NCI-H2081 treated with DMSO at 0.1 percent for 48 hours (cell line): ENCODE measurements at places on chromosomes 13 and 19.
A peak's percentile ranks its signal among the peaks of the same experiment; 100 is the strongest.

DNA sequence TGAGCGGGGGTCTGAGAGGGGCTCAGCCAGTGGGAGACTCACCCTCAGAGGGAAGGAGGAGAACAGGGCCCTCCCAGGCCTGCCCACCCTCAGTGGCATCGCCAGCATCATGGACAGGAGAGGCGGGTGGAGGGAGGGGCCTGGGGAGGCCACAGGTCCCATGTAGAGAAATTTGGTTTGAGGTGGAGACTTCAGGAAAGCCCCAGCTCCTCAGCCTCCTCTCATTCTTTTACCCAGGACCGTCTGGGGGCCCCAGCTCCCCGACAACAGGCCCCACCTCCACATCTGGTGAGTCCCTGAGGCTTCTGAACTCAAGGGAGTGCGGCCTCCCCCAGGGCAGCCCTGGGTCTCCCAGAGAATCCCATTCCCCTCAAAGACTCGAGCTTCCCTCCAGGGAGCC is 3.1 kb downstream of the LILRB1 start:
- no peak for DNase-seq

- no peak for DNase-seq
These were observed 20.5 kb upstream of the C1QTNF9 start for GRCh38 chr13:24288870-24289269.

GRCh38 chr13:26996965-26997752 is 174.5 kb downstream of the USP12 start:
- DNase-seq = no peak

- DNase-seq = no peak
These were observed 132.2 kb downstream of the KATNAL1 start for GRCh38 chr13:30175166-30175565.

DNA sequence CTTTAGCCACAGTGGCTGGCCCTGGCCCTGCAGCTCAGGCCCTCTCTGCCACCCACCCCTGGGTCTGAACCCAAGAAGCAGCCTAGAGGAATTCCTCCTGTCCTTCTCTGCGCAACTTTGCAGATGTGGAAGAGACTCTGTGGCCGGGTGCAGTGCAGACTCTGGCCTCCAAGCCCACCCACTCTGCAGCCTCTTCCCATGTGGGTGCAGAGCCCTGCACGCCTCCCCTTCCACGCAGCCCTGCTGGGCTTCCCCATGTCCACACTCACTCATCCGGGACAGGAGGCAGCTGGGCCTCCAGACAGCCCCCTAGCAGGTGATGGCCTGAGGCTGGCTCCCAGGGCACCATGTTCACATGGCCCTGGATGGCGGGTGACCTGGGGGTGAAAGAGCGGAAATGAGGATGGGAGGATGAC is 2.5 kb downstream of the TEX29 start:
- no peak for DNase-seq

GRCh38 chr19:16417660-16418596 is 53.8 kb downstream of the EPS15L1 start:
- no peak for DNase-seq

DNA sequence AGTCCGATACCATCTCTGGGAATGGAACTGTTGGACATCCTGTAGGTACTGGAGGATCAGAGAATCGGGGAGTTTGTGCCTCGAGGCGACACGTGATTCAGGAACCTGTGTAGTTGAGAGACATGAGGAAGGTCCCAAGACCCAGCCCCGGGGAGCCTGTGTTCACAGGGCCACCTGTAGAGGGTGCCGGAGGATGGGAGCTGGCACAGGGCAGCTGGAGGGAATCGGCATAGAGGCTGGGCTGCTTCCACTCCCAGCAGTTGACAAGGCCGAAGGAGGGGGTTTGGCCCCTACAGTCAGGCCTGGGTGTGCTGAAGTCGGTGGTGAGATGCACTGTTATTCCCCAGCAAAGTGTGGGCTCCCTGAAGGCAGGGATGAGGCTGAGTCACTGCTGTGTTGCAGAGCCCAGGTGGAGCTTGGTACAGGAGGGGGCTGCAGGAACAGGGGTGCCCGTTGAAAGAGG is 2.5 kb upstream of the ISYNA1 start:
- no peak for DNase-seq

DNA sequence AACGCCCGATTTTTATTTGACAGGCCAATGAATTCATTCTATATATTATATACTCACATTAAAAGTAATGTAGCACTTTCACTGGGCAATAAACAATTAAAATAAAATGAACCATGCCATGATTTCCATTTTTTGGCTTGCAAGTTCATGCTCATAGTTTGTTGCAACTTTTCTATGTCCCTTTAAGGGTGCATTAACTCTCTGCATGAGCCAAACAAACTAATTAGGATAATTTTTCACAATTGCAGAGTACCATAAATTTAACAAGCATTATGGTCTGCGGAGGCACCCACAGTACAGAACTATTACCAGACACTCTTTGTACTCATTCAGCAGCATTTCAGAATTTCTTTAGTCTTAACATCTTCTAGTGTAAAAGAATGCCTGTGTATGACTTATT is 1.4 kb downstream of the LHFPL6 start:
- no peak for DNase-seq

DNA sequence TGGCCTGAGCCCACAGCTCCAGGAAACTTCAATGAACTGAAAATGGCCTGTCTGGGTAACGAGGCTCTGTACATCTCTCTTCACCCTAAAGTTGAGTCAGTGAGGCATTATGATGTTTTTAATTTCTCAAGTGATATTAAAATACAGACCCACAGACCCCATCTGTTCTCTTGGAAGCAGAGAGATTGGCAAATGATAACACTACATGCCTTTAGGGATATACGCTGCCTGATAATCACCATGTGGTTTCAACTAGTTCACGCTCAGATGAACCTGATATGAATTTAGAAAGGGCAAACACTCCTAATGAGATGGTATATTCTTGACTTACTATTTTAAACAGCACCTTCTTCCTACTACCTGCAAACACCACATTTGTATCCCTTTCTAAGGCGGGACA is 127.5 kb downstream of the RFC3 start:
- no peak for DNase-seq

GRCh38 chr13:42971691-42972347 is 20.2 kb downstream of the EPSTI1 start:
- no peak for DNase-seq

- DNase-seq = peak; percentile 14
These were observed 44.3 kb downstream of the ZNF611 start for GRCh38 chr19:52690369-52691214.

- no peak for DNase-seq
These were observed 8.0 kb downstream of the PDS5B start for GRCh38 chr13:32594157-32594738.

- DNase-seq = no peak
These were observed 28.8 kb upstream of the OXGR1 start for GRCh38 chr13:97023117-97023516.

DNA sequence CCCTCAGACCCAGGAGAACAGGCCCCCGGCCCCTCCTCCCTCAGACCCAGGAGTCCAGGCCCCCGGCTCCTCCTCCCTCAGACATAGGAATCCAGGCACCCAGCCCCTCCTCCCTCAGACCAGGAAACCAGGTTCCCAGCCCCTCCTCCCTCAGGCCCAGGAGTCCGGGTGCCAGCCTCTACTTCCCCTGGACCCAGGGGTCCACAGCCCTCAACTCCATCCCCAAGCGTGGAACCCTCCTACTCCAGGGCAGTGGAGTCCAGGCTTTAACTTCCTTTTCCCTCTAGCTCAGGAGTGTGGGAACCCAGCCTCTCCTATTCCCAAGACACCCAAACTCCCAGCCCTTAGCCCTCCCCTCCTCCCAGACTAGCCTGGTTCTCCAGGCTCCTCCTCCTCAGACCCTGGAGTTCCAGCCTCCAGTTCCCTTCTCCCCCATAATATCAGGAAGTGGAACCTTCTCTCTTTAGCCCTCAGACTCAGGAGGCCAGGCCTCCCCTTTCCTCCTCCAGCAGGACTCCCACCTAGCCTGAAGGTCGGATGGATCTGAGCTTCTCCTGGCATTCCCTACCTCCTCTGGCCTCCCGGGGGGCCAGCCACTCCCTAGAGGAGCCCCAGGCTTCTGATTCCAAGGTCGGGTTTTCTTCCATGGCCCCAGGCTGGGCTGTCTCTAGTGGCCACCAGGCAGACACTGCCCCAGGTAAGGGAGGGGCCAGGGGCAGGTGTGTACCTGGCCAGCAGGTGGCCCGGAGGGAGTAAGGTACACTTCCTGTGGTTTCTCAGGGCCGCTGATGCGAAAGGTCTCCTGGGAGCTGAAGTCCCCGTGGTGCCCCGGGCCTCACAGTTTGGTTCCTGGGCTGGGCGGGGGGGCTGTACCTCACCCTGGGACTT is at the start of gene TMC4:
Gene TMC4, minus strand, starts transcription at position 690 of the 888 bp plus-strand sequence. Its CDS starts 43 bp downstream, at position 647.
- peak; percentile 18 for DNase-seq

DNA sequence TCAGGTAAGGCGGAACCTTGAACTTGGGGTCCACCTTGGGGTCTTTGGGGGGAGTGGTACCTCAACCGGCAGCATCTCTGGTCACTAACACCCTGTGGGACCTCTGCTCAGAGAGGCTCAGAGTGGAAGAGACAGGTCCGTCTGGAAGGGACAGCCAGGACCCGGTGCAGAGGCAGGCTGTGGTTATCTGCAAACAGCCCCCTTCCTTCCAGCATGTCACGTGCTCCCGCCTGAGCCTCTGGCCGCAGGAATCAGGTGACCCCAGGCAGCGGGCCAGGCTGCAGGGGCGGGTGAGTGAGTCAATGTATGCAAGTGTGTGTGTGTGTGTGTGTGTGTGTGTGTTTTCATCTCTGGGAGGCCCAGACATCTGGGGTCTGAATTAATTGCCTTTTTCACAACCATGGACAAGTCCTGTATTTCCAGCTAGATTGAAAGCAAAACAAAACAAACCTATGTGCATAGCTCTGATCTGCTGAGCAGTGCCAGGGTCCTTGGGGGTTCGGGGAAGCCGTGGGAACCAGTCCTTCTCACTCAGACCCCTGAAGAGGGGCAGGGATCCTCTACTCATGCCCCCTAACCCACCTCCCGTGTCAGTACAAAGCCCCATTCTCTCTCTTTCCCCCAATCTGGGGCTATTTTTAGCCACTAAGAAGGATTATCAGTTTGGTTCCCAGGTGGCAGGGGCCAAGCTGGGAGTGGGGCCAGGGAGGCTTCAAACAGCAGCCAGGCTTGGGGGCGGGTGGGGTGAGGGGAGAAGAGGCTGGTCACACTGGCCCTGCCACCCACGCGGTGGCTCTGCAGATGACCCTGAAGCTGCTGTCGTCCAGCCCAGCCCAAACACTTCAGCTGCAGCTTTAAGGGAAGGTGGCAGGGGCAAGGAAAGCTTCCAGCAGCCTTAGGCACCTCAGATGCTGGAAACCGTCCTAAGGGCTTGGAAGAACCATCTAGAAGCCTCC is 31.4 kb downstream of the CERS4 start:
- no peak for DNase-seq

- no peak for DNase-seq
These were observed 22.2 kb upstream of the LRP3 start for GRCh38 chr19:33171916-33172359.

- no peak for DNase-seq
These were observed 8.7 kb upstream of the IGFL3 start for GRCh38 chr19:46133101-46133627.

- no peak for DNase-seq
These were observed 110.3 kb upstream of the DIAPH3 start for GRCh38 chr13:60273971-60274527.

GRCh38 chr19:55098716-55099556 is 18.5 kb downstream of the PPP1R12C start:
- no peak for DNase-seq

GRCh38 chr19:447816-448560 is 12.8 kb downstream of the SHC2 start:
- DNase-seq = no peak

GRCh38 chr13:50016444-50016843 is 1.2 kb downstream of the KCNRG start:
- no peak for DNase-seq

DNA sequence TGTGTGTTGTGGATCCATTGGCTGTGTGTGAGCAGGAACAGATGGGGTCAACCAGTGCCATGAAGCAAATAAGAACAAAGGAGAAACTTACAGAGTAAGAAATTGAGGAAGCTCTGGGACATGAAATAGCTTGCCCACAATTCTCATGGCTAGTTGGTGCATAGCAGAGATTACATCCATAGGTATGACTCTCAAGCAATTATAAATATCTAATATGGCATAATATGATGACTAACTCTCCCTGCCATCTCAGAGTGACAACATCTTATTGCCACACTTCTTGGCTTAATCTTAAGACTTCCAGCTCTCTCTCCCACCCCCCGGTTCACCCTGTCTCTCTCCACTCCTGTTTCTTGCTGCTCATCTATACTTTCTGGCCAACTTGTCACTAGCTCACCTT is 53.3 kb downstream of the OXGR1 start:
- DNase-seq = no peak

- no peak for DNase-seq
These were observed 17.9 kb downstream of the BRSK1 start for GRCh38 chr19:55301459-55302317.

GRCh38 chr19:13979244-13979615 is 26.9 kb downstream of the RFX1 start:
- DNase-seq = no peak

- DNase-seq = no peak
These were observed 10.5 kb downstream of the DDX39A start for GRCh38 chr19:14408491-14409145.

GRCh38 chr19:29329460-29330134 is 116.6 kb upstream of the UQCRFS1 start:
- no peak for DNase-seq

DNA sequence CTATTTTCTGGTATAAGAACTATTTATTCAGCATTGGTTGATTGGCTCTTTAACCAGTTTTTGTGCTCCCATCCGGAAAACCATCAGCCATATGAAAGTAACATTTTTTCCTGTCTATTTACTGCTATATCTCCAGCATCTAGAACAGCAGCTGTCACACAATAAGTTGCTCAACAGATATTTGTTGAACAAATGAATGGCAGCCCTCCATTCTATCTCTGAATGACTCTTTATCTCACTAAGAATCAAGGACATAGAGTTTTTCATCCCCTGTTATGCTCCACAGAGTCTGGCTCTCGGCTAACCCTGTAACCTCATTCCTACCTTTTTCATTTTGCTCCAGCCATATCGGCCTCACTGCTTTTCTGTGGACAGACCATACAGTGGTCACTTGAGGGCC is 145.5 kb downstream of the SLITRK6 start:
- DNase-seq = no peak

DNA sequence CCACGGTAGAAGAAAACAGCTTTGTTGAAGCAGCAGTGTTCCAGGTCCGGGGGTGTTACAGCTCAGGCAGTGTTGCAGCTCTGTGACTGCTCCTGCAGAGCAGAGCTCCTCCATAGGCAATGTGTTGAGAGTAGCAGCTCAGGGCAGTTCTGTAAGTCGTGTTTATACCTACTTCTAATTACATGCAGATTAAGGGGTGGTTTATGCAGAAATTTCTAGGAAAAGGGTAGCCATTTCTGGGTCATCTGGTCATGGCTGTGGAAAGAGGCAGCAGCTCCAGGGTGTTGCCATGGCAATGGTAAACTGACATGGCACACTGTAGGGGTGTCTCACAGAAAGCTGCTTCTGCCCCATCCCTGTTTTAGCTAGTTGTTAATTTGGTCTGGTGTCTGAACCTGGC is 316.4 kb downstream of the GPC5 start:
- DNase-seq = no peak

DNA sequence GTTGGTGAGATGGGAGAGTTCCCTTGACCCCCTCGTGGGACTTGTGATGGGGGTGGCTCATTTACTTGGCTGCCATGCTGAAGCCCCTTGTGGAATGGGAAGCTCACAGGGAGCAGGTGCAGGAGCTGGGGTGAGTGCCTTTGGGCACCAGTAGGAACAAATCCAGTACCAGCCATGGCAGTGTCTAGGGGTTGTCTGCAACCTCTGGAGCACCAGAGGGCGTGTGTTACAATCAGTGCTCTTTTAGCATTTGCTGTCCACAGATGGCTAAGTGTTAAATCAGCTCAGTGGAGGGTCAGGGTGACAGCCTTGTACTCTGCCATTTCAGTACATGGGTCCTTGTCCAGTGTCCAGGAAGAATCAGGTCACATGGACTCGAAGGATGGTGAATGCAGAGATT is 75.6 kb downstream of the ATP8A2 start:
- no peak for DNase-seq
